ENCODE measurements at places on chromosomes 6 and 20.

DNA sequence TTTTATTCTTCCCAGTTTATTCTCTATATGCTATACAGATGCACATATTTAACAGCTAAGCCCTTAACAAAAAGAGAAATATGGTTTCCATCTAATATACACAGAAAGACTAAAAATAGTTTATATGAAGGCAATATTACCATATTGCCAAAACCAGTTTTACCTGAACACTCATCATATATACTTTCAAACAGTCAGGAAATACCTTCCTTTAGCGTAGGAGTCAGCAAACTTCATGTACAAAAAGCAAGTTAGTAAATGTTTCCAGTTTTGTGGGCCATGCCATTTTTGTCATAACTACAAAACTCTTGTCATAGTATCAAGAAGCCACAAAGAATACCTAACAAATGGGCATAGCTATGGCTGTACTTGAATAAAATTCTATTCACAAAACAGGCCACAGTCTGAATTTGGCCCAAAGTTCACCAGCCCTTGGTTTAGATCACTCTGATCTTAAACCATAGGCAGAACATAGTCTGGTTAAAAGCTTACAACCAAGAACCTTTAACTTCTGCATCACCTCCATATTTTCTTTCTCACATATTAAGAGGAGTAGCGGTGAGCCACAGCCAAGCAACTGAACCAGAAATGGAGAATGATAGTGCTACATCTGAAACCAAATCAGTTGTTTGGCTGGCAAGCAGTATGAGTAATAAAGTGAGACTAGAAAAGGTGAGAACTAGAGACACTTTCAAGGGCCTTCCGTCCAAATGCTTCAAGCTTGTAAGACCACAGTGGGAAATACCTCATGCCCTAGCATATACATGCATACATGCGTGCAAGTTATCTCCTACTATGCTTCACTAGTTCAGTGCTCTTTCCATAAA, 116.6 kb downstream of the PTPRK start:
- no peak for DNase-seq

GRCh38 chr6:118918329-118918725, 16.6 kb downstream of the MCM9 start:
- DNase-seq = no peak

- no peak for DNase-seq
Observed at GRCh38 chr20:37590938-37591490, 63.3 kb upstream of the BLCAP start.

DNA sequence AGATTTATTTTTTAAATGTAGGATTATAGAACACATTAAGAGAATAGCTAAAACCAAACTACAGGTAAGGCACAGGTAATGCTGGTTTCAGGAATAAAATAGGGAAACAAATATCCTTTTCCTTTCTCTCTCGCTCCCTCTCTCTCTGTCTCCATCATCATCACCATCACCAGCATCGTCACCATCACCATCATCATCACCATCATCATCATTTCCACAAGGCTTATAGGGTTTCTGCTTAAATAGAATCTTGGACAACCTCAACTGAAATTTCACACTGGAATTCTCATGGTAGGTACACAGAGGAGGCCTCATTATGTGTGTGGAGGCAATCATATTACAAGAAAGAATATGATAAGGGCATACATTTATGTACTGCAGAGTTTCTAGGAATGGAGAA, 823.6 kb downstream of the MAFB start:
- DNase-seq = no peak

- no peak for DNase-seq
Observed at GRCh38 chr6:38221251-38221650, 401.7 kb downstream of the ZFAND3 start.

DNA sequence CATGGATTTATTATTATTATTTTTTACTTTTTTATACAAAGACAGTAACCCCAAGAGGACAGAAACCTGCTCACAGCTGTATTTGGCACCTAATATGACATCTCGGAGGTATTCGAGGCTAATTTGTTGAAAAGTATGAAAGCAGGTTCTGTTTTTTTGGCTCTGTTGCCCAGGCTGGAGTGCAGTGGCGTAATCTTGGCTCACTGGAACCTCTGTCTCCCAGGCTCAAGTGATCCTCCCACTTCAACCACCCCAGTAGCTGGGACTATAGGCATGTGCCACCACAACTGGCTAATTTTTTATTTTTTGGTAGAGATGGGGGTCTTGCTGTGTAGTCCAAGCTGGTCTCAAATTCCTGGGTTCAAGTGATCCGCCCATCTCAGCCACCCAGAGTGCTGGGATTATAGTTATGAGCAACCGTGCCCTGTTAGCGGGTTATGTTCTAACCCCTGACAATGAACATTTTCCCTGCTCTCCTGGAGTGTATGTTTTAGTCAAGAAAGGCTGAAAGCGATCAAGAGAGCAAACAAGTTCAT, 53.7 kb upstream of the ZNF217 start:
- no peak for DNase-seq

- DNase-seq = no peak
Observed at GRCh38 chr6:7978736-7979135, 68.1 kb upstream of the TXNDC5 start.

GRCh38 chr6:68741501-68742386, 106.7 kb downstream of the ADGRB3 start:
- no peak for DNase-seq

- peak; percentile 4 for DNase-seq
Observed at GRCh38 chr6:43211955-43212354, 17.3 kb downstream of the DNPH1 start.

DNA sequence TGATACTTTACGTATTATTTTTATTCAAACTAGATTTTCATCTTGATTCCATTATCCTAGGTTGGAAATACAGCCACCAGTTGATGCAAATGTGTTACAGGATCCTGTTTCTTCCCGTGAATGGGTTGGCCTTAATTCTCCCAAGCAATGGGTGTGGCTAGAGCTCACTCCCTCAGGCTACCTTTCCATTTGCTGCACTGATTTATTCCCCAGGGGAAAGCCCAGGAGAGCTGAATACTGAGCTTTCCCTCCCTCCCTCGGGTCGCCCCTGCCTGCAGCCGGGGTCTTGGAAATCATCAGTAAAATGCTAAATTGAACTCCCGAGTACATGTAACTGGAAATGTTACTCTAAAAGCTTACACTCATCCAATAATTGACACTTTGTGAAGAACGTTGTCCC, 9.9 kb downstream of the SMOC2 start:
- DNase-seq = no peak

GRCh38 chr20:62021793-62022385, 43.8 kb downstream of the TAF4 start:
- DNase-seq = no peak

- no peak for DNase-seq
Observed at GRCh38 chr20:37987602-37988290, 45.5 kb downstream of the TTI1 start.

DNA sequence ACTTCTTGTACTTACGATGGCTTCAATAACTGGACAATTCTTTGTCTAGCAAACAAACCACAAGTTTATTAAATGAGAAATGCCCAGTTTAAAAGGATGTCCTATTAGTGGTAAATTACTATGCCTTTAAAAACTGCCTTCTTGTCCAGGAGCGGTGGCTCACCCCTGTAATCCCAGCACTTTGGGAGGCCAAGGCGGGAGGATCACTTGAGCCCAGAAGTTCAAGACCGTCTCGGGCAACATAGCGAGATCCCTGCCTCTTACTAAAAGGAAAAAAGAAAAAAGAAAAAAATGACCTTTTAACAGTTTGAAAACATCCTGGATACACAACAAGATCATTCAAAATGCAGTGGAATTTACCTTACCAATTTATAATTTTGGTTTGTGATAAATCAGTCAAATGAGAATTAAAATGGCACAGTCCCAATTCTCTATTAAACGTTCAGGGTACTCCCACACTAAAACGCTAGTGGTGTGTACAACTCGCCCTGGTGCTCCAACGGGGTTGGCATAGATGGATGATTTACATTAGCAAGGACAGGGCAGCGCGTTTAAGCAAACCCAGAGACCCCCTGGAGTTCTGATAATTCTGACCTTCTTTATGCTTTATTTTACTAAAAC, 2.3 kb downstream of the ZBTB2 start:
- DNase-seq = no peak

DNA sequence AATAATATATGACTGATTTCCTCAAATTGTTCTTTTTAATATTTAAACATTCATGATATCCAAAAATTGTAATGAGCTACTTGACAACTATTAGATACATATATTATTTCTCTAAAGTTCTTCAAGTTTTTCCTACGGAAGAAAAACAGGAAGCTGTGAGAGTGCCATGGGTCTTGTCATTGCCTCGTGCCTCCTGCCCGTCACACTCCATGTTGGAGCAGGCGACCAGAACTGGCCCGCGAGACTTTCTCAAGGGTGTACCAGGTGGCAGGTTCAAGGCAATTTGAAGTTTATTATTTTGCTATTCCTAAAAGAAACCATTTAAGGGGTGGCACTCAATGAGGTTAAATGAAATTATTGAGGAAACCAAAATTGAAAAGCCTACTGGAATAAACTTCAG, 337.2 kb downstream of the HACE1 start:
- no peak for DNase-seq

GRCh38 chr6:3819161-3820110, 29.7 kb upstream of the FAM50B start:
- no peak for DNase-seq

- DNase-seq = no peak
Observed at GRCh38 chr20:20353576-20353975, 14.3 kb upstream of the INSM1 start.

DNA sequence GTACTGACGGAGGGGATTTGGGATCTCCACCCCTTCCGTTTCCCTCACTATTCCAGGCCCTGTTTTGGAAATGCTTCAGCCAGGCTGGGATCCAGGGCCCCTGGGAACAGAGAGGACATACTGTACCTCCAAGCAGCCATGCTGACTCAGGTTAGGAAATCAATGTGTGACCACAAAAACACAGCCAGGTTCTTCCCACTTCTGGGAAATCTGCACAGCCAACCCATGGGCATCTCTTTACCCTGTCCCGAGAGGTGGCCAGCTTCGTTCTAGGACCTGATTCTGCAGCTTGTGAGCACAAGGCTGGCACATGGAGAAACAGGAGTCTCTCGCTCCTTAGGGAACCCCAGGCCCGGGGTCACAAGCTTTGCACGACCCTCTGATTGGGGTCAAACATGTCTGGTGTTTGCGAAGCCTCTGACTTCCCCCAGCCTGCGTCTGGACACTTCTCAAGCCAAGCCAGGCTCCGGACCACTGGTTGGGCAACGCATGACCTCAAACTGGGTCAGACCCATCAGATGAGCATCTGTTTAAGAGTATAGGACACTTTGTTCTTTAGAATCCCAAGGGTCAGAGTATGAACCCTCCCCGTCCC, 8.3 kb upstream of the TTPAL start:
- no peak for DNase-seq

- no peak for DNase-seq
Observed at GRCh38 chr6:157181649-157182048, 141.7 kb downstream of the TMEM242 start.

DNA sequence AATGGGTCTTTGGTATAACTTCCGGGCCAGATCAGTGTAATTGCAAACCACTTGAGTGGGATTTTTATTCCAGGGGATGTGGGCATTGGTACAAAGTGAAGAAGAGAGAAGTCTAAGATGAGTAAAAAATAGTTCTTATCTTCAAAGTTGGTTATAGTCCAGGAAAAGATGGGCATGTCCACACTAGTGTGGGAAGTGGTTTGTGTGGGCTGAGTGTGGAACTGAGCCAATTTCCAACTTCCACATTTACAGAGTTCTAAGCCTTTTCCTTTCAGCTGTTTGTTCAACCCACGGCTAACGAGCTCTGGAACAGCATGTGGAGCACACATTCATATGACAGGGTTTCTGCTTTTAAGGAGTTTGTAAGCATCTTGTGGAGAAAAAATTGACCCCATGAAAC, 72.3 kb upstream of the IFNGR1 start:
- no peak for DNase-seq

DNA sequence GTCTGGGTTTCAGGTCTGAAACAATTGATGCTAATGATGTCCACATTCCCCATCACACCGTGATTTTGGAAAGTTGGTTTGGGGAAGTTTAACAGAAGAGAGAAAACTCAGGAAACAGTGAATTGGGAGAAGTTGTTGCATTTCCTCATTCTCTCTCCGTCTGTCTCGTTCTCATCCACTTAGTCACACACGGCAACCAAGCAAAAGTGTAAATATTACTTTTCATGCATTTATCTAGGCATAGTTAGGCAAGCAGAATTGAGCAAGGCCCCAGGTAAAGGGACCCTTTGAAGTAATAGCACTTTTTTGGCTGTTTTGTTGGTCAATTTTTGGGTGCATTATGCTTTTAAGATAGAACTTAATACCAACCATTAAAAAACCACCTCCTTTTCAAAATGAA, 137.0 kb upstream of the SULF2 start:
- DNase-seq = no peak

GRCh38 chr6:112980676-112981075, 633.5 kb downstream of the RFPL4B start:
- no peak for DNase-seq

GRCh38 chr6:37205997-37206340, 36.0 kb downstream of the PIM1 start:
- no peak for DNase-seq

DNA sequence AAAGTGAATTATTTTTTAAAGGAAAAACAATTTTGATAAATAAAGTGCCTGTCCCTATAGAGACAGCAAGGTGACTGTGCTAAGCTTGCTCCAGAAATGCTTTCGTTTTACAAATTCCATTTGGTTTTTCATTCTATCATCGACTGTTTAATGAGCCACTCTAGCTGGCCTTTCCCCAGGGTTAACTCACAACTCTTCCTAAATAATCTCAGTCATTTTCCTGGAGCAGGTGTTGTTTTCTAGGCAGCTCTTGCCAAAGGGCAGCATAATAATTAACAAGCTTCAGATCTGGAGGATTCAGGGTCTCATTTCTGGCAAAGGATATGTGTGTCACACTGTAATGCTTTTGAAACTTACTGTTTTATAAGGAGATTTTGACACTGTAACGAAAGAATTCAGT, 184.2 kb downstream of the KHDC1L start:
- no peak for DNase-seq

GRCh38 chr20:4064144-4064909, 49.0 kb upstream of the RNF24 start:
- DNase-seq = peak; percentile 77

GRCh38 chr6:125871365-125871764, 80.6 kb downstream of the NCOA7 start:
- no peak for DNase-seq

DNA sequence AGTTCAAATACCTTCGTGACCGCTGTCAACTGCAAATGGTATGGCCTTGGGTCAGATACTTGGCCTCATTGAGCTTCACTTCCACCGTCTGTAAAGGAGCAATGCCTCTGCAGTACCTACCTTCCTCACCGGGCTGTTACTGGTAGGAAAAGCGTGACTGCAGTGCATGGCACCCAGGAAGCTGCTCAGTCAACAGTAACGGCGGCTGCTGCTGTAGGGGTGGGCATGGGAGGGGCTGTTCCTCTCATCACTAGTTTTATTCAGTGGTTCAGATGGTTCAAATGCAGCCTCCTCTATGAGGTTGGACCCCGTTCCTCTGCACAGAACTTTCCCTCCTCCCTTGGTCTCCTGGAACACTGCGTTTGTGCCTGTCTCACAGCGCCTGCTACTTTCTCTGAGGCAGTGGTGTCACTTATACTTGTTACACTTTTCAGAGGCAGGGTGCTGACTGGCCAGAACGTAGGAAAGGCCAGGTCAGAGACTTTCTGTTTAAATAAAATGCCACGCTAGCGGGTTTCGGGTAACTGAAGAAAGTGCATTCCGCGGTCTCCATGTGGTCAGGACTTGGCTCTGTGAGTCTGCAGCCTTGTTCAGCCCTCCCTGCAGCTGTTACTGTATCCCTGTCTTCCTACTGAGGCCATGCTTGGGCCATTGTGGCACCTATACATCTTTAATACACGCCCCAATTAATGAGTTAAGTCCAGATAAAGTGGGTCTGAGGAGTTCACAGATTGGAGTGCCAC, 279.6 kb downstream of the NRN1 start:
- DNase-seq = no peak

GRCh38 chr20:62344782-62345181, 22.3 kb downstream of the LAMA5 start:
- no peak for DNase-seq
